ENCODE measurements at places on chromosomes 6 and 20.

DNA sequence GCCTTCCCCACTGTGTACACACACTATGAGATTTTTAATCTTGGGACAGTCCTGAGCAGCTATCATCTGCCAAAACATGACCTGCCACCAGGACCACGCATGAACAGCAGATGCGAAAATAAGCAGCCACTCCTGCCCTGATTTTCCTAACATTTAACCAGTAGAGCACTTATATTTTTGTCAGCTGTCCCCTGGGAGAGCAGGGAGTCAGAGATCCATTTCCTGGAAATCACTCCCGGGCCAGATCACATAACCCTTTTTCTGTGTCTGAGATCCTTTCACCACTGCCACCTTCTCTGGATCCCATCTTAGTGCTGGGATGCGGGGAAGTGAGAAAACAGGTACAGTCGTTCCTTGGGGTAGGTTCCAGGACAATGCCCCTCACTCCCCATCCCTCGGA lies 5.7 kb downstream of the SDCBP2 start:
- DNase-seq = no peak

GRCh38 chr20:45036044-45036755 lies 64.7 kb downstream of the KCNS1 start:
- no peak for DNase-seq

GRCh38 chr6:89555806-89556205 lies 82.7 kb downstream of the LYRM2 start:
- DNase-seq = peak; percentile 48

- no peak for DNase-seq
These were observed 38.7 kb downstream of the SLC35D3 start for GRCh38 chr6:136960781-136961180.

GRCh38 chr20:37223053-37223452 lies 38.6 kb downstream of the GHRH start:
- no peak for DNase-seq

Data from H7 (cell line).